Stimulated activated CD4-positive, alpha-beta T cell treated with anti-CD3 and anti-CD28 coated beads, TNF-alpha, amount 100 ng/mL, for 1 hour (primary cell): ENCODE measurements at places on chromosomes 2 and 18.

- DNase-seq, result no peak
Measured at GRCh38 chr18:22977847-22978701, 44.9 kb downstream of the RBBP8 start.

DNA sequence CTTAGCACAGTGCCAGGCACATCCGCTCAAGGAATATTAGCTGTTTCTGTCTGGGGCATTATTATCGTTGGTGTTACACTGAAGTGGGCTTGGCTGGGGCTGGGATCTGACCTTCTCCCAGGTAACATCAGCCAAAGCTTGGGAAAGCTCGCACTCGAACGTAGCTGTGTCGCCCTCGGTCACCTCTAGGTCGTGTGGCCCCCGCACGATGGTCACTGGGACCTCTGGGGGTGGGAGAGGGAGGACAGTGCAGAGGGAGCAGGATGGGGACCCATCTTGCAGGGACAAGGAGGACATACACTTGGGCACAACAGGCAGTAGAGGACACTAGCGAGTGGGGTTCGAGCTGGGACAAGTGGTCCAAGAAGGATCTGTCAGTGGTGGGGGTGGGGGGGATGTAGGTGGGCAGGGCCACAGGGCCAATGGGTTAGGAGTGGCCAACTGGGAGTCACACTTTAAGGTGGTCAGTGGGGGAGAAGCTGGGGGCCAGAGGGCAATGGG is 9.7 kb downstream of the TMEM198 start:
- DNase-seq, result no peak

GRCh38 chr2:38620282-38620977 is 17.7 kb upstream of the HNRNPLL start:
- DNase-seq, result no peak

GRCh38 chr2:61396005-61396404 is 74.9 kb downstream of the USP34 start:
- DNase-seq, result no peak

GRCh38 chr2:22907330-22907729 is 477.6 kb upstream of the KLHL29 start:
- no peak for DNase-seq

DNA sequence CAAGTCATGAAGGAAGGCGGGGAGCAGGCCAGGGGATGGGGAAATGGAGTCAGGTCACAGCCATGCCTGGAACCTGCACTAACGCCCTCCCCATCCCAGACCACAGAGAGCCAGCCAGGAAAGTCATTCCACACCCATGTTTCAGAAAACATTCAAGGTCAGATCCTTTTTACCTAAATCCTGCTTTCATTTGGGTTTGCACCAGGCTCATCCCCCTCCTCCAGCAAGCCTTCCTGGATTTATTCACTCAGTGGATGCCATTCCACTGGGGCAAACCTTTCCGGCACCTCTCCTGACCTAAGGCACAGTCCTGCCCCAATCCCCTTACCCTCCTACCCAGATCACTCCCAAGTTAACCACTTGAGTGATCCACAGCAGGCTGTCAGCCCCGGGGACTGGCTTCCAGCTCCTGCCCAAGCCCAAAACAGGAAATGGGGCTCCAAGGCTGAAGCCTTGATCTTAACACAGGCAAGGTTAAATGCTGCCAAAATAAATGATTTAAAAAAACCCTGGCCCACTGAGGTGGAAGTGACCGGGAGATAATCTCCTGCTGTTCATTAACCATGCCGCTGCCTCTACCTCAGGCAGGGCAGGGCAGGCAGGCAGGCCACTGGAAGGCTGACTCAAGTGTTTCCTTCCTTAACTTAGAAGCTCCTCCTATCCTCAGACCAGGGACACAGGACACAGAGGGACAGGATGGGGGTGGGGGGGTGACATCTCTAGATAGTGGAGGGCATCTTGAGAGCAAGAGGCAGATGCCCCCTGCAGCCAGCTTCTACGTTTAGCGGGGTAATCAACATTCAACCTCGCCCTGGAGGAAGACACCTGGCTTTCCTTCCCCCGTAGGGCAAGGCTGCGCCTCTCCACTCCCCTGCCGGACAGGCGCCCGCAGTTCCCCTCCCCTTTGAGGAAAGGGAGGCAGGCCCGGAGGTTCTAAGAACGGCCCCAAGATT is 1.4 kb downstream of the RAB11FIP5 start:
- no peak for DNase-seq

DNA sequence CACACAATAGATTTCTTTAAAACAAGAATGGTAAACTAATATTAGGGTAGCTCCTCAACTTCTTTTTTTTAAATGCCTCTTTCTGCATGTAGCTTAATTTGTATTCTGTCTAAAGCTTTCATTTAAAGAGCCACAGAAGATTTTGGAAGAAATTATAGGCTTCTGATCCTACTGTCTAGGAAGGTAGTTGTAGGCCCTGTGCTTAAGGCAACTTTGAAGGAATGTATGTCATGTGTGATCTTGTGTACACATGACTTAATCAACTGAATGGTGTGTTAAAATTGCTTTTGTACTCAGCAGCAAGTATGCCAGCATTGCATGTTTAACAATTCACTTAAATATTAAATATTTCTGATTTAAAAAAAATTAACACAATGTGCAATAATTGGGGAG is 51.5 kb upstream of the LYPD6 start:
- no peak for DNase-seq

DNA sequence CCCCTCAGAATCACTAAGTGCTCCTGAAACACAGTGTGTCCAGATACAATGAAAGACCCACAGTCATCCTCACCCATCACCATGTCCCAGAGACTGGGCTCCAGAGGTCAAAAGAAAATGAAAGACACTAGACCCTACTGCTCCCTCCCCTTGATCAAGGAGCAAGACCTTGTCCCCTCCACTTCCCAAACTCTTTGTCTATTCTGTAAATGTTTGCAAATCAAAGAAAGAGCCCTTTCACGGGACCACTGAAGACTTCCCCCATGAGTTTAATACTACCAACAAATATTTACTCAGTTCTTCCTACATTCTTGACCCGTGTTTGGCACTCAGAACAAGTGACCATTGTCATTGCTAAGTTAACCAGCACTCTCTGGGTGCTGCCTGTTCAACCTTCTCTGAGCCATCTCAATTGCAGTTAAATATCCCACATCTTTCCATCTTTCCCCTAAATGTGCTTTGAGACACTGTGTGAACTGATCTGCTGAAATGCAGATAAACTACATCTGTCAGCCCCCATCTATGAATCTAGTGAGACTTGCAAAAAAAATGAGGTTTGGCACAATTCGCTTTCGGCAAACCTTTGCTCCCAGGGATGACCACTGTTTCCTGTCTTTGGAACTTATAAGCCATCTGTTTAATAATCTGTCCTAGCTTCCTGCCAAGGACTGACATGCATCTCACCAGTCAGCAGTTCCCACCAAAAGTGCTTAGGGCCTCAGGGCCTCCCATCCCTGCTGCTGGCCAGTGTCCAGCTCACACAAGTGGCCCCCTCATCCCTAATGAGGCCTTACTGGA is 170.3 kb downstream of the GFPT1 start:
- DNase-seq, result no peak

DNA sequence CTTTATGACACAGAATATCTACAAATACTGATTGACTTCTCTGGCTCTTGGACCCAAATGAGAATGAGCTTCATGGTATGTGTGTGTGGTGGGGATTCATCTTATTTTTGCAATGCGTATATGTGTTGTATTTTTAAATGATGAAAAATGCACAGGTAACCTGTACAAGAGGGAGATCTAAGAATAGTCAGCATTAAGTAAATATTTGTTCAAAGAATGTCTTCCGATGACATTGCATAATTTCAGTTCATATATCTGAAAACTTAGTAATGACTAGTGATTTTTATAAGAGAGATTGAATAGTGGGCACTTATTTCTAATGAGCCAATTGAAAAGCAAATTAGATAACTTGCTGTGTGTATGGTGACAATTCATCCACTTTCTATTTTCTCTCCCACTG is 66.4 kb downstream of the EML6 start:
- DNase-seq, result no peak

DNA sequence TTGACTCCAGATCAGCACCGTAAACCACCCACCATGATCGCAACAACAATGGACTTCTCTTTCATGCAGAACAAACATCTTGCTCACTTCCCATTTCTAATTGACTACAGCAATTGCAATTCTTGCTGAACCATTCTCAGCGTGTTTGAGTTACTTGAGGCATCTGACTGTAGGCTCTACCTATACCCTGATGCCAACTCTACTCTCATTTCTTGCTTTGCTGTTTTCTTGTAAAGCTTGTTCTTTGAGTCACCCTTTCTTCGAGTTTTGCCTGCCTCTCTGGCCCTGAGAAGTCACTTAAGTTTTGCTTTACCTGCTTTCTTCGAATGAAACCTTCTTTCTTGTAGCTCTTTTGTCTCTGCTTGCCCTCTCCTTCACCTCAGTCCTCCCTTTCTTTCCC is 160.5 kb upstream of the RND3 start:
- no peak for DNase-seq

GRCh38 chr18:9916077-9916639 is 2.3 kb downstream of the VAPA start:
- no peak for DNase-seq

DNA sequence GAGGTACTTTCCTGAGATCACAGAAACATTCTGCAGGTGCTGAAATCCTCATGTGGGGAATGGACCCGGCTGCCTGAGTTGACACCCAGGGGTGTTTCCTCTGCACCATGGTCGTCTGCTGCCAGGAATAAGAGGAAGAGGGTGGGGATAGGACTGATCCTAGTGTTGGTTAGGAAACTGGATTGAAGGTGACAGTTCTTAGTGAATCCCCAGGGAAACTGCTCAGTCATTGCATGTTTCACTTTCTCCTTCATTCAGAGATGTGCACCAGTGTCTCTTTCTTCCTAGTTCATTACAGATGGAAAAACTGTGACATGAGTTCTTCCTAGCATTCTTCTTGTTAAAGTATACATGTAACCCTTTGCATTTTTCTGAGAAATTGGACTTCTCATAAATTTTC is 294.3 kb downstream of the PTGR3 start:
- DNase-seq, result no peak

- DNase-seq, result no peak
Measured at GRCh38 chr2:118843483-118844132, 3.8 kb downstream of the EN1 start.

- no peak for DNase-seq
Measured at GRCh38 chr18:59547581-59548182, 149.5 kb downstream of the CCBE1 start.

- no peak for DNase-seq
Measured at GRCh38 chr18:36624451-36625167, 204.2 kb downstream of the TPGS2 start.

DNA sequence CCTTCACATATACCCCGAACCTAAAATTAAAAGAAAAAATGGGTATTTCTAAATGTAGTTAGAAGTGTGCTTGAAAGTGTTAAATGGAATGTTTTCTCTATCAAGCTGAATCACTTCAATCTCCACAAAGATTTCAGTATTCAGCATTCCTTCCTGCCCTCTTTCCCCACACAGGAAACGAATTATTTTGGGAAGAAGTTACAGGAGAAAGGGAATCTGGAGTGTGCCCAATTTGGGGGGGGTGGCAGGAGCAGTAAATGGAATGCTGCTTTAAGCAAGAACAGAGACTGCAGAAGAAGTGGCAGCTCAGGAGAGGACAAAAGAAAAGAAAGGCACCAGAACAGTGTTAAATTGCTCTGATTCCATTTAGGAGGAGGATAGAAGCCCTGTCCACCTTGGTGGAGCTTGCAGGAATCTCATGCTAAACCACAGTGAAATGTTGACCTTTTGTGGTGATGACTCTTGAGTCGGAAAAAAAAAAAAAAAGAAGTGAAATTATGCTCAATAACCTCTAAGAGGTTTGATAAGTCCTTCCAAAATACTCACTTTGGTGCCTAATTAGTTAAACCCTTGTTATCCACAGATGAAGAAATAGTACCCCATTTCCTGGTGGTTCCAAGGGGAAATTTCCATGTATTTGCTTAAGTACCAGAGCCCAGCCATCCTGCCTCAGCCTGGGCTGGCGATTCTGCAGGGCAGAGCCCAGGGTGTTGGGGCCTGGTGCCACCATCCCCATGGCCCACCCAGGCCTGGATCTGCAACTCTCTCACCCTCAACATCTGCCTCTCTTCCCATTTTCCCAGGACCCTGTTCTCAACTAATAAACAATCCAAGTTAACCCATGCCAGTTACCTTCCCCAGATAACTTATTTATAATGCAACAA is 56.5 kb downstream of the MYO5B start:
- DNase-seq, result no peak

DNA sequence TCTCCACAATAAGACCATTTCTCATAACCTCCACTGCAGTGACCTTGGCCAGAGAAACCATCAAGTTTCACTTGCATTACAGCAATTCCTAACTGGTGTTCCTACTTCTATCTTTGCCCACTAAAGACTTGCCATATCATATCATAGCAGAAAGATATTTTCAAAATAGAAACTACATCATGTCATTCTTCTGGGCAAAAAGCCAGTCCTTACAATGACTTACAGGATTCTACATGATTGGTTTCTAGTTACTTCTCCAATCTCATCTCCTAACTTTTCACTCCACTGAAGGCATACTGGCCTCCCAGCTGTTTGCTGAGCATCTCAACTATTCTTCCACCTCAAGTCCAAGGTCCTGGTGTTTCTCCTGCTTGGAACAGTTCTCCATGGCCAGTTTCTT is 151.4 kb downstream of the HNMT start:
- DNase-seq, result no peak

GRCh38 chr2:46229134-46230063 is 67.8 kb upstream of the EPAS1 start:
- no peak for DNase-seq

GRCh38 chr2:233185963-233186362 is 65.5 kb upstream of the ATG16L1 start:
- no peak for DNase-seq

DNA sequence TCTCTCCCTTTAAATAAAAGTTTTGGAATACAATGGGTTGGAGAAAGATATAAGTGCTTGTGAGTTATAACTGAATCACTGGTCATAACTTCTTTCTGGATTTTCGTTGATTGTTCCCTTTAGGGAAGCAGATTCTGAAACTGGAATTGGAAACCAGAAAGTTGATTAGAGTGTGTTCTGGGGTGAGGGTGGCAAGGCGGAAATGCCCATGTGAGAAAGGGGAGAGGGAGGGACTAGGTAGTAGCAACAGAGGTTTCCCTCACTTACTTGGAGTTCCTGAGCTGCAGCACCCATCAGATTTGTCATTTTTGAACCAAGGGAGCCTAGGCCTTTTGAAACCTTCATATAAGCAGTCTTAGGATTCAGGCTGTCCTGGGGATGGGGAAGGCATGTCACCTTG is 453.4 kb downstream of the KCNJ3 start:
- no peak for DNase-seq

DNA sequence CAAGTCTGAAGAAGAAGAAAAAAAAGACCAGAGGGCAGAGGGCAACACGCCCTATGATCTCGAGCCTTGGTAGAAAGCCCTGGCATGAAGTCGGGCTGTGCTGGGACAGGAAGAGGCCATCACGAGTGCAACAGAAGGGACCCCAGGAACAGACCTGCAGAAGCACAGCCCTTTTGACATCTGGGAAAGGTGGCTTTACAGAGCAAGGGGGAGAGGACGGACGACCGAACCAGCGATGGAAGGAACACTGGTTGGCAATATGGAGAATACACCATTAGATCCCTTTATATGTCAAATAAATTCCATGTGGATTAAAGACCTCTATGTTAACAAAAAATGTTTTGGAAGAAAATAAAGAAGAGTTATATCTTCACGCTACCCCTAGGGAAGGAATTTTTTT is 10.7 kb downstream of the KIF1A start:
- no peak for DNase-seq
